ENCODE measurements at places on chromosomes 1 and 21.
A peak's percentile ranks its signal among the peaks of the same experiment; 100 is the strongest.

GRCh38 chr21:45109831-45110492, 35.6 kb downstream of the ADARB1 start:
- DNase-seq: peak; percentile 24

- no peak for DNase-seq
Measured at GRCh38 chr1:154931940-154932487, 4.5 kb downstream of the PMVK start.

- DNase-seq: no peak
Measured at GRCh38 chr21:37580666-37581065, 214.1 kb downstream of the DYRK1A start.

GRCh38 chr1:51708911-51709760, 92.2 kb downstream of the OSBPL9 start:
- no peak for DNase-seq

- DNase-seq: peak; percentile 27
Measured at GRCh38 chr1:200890818-200891773, 3.6 kb upstream of the INAVA start.

- DNase-seq: peak; percentile 13
Measured at GRCh38 chr1:184255560-184255959, 131.3 kb upstream of the C1orf21 start.
